ENCODE measurements at places on chromosomes 3 and 15.
A peak's percentile ranks its signal among the peaks of the same experiment; 100 is the strongest.

GRCh38 chr15:54026891-54027290 lies 48.6 kb downstream of the UNC13C start:
- no peak for DNase-seq

GRCh38 chr3:191217301-191217700 lies 18.3 kb downstream of the OSTN start:
- no peak for DNase-seq

DNA sequence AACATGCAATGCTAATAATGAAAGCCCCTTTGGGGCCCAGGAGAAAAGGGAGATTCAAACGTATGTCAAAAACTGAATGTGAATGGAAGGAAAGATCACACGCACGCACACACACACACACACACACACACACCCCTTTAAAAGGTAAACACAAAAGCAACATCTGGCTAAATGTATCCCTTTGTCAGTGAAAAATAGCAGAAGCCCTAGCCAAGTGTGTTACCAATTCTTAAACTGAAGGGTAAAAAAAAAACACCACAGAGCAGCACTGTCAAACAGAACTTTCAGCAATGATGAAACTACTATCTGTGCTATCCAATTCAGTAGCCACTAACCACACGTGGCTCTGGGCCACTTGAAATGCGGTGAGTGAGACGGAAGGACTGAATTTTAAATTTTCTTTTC lies 4.9 kb downstream of the RFTN1 start:
- peak; percentile 50 for DNase-seq

GRCh38 chr15:66948294-66948693 lies 117.1 kb upstream of the SMAD3 start:
- DNase-seq: no peak

GRCh38 chr3:18771931-18772330 lies 346.8 kb upstream of the SATB1 start:
- DNase-seq: no peak

GRCh38 chr3:61600195-61600594 lies 38.8 kb downstream of the PTPRG start:
- DNase-seq: no peak

DNA sequence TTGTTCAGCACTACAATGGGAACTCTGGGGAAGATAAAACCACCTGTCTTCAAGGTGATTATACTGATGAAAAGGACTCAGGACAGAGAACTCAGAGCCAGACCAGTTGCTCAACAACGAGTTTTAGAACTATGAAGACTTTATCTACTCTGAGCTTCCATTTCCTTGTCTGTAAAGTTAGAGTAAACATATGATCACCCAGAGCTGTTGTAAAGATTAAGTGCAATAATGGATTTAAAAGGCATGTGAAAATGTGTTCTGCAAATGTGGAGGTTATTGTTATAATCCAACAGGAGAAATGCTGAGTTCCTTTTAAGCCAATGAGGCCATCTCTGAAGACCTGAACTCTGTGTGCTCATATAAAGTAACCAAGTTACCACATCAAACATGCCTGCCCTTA lies 139.7 kb upstream of the CMC1 start:
- DNase-seq: no peak

- no peak for DNase-seq
These were observed 127.3 kb upstream of the MRPL3 start for GRCh38 chr3:131630097-131630496.

GRCh38 chr15:73956743-73957135 lies 30.5 kb downstream of the LOXL1 start:
- DNase-seq: no peak

GRCh38 chr3:194961571-194961970 lies 275.9 kb downstream of the FAM43A start:
- DNase-seq: no peak

DNA sequence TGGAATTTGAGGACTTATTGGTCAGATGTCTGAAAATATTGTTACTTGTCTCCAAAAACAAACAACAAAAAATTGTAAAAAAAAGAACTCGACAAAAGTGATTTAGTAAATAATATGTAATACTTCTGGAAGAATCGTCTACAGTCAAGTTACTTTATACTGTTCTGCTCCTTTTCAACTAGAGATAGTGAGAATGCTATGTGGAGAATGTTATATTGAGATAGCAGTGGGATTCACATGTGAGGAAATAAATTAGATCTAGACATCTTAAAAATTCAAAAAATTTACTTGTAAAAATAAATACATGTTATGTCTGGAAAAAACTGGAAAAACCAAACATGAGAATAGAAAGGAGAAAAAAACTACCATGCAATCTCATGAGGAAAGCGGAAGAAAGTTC lies 64.9 kb downstream of the SGO1 start:
- no peak for DNase-seq

DNA sequence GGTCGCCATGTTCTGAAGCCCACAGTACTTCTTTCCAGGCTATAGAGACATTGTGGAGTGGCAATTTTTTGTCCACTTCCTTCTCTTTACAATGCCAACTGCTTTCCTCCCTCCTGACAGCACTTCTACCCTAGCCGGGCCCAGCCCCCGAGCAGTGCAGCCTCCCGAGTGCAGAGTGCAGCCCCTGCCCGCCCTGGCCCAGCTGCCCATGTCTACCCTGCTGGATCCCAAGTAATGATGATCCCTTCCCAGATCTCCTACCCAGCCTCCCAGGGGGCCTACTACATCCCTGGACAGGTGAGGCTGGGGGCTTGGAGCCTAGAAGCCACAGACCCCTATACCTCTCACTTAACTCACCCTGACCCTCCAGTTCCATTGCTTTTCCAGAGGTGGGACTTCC lies 2.8 kb downstream of the EIF4G1 start:
- DNase-seq: no peak

GRCh38 chr3:196220991-196221390 lies 4.7 kb downstream of the SLC51A start:
- no peak for DNase-seq

GRCh38 chr3:17936736-17937480 lies 194.5 kb upstream of the TBC1D5 start:
- no peak for DNase-seq

- DNase-seq: no peak
These were observed 1.6 kb downstream of the GP9 start for GRCh38 chr3:129061888-129062834.

GRCh38 chr3:16382845-16383244 lies 117.8 kb downstream of the OXNAD1 start:
- no peak for DNase-seq

GRCh38 chr15:89167267-89168176 lies 53.9 kb downstream of the RLBP1 start:
- DNase-seq: no peak

GRCh38 chr3:140292170-140292569 lies 357.2 kb downstream of the CLSTN2 start:
- DNase-seq: no peak

GRCh38 chr3:158991146-158991705 lies 189.4 kb downstream of the MFSD1 start:
- DNase-seq: peak; percentile 96

- no peak for DNase-seq
These were observed 96.6 kb downstream of the CEMIP start for GRCh38 chr15:80875568-80876347.

DNA sequence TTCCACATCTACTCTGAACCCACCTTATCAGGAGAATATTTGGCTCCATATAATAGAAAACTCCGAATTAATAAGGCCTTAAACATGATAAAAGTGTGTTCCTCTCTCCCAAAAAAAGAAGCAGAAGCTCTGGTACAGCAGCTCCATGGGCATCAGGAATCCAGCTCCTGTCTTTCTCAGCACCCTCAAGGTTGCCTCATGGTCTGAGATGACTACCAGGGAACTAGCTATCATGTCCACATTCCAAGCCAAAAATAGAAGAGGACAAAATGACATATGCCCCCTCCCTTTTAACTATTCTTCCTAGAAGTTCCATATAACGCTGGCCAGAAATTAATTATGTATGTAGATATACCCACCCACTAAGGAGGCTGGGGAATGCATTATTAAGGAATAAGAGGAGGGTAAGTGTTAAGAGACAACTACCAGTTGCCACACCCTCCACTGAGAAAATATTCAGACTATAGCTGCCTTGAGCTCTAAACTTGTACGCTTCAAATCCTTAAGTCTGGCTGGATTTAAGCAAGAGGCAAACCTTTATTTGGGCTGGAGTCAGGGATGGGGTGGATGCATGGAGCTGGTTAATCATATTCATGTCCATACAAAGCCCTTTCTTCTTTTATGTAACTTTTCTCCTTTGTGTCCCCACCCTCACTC lies 35.8 kb upstream of the CTDSPL start:
- DNase-seq: no peak

- DNase-seq: peak; percentile 17
These were observed 43.1 kb upstream of the HACD2 start for GRCh38 chr3:123627673-123628670.

GRCh38 chr3:140186421-140186920 lies 251.5 kb downstream of the CLSTN2 start:
- DNase-seq: peak; percentile 93

DNA sequence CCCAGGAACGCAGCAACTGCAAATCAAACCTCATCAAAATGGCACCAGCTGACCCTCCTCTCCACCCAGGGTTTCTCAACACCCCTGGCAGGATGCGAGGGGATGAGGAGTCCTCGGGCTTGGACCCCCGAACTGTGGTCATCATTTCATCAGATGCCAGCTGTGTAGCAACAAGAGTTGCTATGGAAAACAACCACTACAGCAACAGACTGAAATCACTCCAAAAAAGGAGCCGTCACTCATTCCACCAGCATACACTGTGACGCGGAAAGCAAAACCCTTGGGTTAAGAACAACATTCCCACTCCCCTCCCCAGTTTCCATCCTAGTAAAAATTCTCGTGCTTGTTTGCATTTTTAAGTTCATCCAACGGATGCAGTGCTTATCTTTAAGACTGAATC lies 40.1 kb downstream of the VGLL4 start:
- no peak for DNase-seq

- no peak for DNase-seq
These were observed 49.1 kb downstream of the DNASE1L3 start for GRCh38 chr3:58161435-58162398.

- peak; percentile 79 for DNase-seq
These were observed 48.8 kb downstream of the STARD5 start for GRCh38 chr15:81274931-81275707.

DNA sequence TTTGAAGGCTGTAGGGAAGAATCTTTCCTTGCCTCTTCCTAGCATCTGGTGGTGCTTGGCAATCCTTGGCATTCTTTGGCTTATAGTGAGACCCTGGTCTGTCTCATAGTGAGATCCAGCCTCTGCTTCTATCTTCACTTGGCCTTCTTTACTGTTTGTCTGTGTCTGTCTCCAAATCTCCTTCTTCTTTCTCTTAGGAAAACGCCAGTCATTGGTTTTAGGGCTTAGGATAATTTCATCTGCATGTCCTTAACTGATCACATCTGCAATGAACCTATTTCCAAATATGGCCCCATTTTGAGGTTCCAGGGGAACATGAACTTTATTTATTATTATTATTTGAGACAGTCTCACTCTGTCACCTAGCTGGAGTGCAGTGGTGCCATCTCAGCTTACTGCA lies 25.8 kb downstream of the KAT2B start:
- DNase-seq: no peak

- no peak for DNase-seq
These were observed 138.9 kb downstream of the CACNA1D start for GRCh38 chr3:53633197-53633787.

GRCh38 chr3:131549340-131549739 lies 46.6 kb upstream of the MRPL3 start:
- DNase-seq: no peak

DNA sequence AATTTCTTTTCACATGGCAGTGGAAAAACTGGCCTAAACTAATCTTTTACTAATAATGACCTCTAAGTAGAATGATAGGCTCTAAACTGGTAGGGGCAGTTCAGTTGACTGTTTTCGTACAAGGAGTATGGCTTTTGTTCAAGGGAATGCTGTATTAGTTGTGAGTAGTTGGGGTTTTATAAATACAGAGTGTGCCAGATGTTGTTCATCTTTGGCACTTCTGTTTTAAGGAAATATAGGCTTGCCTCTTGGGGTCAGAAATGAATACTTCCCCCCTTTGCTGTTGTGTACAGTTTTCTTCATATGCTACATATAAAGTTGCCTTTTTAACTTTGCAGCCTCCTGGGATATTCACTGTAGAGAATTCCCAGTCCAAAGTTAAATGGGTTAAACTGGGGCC lies 181.0 kb upstream of the CGNL1 start:
- no peak for DNase-seq

DNA sequence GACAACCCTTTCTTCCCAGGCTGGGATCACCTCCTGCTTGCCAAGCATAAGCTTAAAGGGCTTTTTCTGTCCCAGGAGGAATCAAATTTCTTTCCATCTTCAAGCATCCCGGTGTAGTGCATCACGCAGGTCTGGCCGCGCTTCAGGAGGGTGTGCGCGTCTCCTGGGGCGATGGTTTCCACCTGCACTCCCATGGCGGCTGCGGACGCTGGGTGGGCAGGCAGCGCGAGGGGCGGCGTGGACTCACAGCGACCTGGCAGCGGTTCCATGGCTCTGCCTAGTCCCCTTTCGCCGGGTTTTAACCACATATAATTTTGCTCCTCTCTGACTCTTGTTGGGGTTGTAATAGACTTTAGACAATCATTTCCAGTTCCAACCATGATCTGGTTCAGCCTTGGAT lies 10.6 kb upstream of the TM4SF4 start:
- DNase-seq: no peak

GRCh38 chr15:29071232-29071881 lies 185.6 kb downstream of the APBA2 start:
- DNase-seq: peak; percentile 70

DNA sequence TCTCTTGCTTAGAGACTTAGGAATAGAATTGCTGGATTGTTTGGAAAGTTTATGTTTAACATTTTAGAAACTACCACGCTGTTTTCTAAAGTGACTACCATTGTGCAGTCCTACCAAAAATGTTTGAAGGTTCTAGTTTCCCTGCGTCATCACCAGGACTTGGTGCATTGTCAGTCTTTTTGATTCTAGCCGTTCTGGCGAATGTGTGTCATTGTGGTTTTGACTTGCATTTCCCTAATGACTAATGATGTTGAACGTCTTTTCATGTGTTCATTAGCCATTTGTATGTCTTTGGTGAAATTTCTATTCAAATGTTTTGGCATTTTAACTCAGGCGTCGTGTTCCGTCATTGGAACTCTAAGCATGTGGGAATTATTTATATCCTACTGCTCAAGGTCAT lies 58.0 kb downstream of the CHD2 start:
- no peak for DNase-seq

DNA sequence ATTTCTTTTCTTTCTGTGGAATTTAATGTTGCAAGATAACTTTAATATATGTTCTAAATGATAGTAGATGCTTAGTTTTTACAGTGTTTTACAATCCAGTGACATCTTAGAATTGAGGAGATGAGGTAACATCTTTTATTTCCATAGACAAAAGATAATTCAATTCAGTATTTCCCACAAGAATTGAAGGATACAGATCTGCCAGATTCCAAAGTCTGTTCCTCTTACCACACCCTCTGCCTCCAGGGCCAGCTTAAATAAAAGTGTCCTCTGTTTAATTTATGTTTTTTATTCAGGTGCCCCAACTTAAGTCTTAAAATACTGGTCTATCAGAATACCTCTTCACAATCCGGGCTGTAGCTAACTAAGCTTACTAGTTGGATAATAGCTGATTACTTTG lies 6.5 kb downstream of the STT3B start:
- DNase-seq: no peak

All from NCI-H2171 treated with DMSO at 0.1 percent for 48 hours (cell line).